Testis (tissue), 5 donors: ENCODE measurements at places on chromosomes 5 and 9. TPM values are rescaled to one million over a fixed set of nuclear protein-coding genes. Genes with fewer than 3 reads are reported as not detected.

MAP3K1 gene
- polyA plus RNA-seq, result 20.4 TPM

ANKRD18B gene
- polyA plus RNA-seq, result 6.3 TPM

F2RL1 gene
- 2.3 TPM for polyA plus RNA-seq

OBP2B gene
- 35.1 TPM for polyA plus RNA-seq

PPP6C gene
- polyA plus RNA-seq, result 57.5 TPM

PCDHA2 gene
- 0.57 TPM for polyA plus RNA-seq

ATP10B gene
- polyA plus RNA-seq, result 2.0 TPM

DNA sequence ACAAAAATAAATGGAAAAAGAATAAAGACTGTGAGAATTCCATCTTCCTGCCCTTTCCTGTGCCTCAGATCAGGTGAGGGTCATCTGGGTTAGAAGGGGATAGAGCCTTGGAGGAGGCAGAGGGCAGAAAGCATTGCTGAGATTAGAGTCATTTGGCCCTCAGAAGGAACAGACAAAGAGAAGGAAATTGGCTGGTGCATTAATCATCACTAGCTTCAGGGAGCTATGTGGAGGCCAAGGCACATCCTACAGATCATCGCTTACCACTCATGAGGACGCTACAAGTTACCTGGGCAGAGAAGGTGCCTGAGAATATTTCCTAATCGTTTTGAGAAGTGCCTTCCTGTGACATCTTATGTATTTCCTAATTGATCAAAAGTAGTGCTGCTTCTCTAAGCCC is 74.5 kb downstream of the C7 start:
- DNase-seq, result no peak

DNA sequence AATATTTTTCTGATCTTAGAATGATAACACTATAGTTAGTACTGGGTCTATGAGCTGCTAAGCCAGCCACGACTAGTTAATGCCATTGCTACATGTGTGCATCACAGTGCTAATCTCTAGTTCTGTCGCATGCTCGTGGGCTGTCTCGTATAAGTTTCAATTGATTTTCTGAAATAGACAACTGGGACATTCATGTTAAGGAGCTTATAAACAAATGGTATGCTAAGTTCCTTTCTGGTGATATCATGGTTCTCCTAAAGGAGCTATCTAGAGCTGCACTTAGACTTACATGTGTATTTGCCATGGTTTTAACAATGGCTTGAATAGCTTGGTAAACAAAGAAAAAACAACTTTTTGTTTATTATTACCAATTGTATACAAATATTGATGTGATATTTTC is 46.2 kb downstream of the F2RL2 start:
- no peak for DNase-seq

DNA sequence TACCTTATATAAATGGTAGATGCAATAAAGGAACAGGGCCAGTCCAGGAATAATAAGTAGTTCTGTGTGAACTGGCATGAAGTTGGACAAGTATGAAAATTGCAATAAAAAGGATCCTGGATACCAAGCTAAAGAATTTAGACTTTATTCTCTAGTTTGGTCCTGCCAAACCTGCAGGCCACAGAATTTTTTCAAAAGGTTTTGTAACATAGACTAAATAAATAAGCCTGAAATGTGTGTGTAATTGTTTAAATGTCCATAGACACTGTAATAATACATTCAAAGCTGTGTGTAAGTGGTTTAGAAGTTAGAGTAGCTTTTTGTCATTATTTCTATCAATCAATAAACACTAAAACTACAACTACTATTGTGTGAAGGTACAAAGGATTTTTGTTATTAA is 75.8 kb upstream of the PLPP1 start:
- no peak for DNase-seq

GRCh38 chr9:133707065-133707762 is 30.9 kb downstream of the SARDH start:
- DNase-seq, result no peak

- DNase-seq, result peak; percentile 52
Observed at GRCh38 chr9:19127871-19128500, 694 bp upstream of the PLIN2 start.

GRCh38 chr5:75051217-75051751 is 1.1 kb downstream of the GCNT4 start:
- DNase-seq, result no peak

DNA sequence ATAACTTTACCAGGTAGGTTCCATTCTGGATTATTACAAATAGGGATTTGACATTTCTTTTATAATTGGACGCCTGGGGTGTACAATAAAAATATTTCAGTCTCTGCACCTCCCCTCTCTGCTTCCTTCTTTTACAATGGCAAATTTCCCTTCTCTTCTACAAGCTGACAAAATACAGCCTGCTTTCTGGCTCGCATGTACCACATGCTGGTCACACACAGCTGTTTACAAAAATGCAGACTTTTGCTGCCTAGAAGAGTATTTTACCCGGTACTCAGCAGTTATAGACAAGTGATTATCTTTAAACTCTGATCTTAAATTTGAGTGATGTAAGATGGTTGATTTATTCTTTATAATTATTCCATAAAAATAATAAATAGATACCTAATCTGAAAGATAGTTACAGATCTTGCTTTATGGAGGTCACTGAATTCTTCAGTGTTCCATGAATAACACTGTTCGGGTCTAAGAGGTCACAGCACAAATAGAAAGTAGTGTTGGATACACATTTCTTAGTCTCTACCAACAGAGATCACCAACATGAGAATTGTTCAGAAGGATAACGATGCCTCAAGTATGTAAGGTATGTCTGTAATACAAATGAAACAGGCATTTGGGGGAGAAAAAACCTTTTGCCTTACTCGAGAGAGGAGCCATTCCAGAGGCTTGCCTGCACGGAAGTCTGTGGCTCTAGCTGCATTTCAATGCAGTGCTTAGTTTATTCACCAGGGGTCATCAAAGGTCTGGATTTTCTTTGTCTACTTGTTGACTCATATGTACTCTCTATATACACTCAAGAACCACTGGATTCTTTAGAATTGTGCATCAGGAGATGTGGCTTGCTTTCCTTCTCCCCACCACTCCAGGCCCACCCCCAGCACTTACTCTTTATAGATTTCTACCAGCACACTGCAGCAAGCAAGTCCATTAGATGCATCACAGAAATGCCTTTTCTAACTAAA is 206.6 kb upstream of the RFX3 start:
- peak; percentile 61 for DNase-seq

GRCh38 chr9:116549786-116550660 is 137.1 kb upstream of the TRIM32 start:
- no peak for DNase-seq

- no peak for DNase-seq
Observed at GRCh38 chr9:2704504-2704903, 12.8 kb upstream of the KCNV2 start.

DNA sequence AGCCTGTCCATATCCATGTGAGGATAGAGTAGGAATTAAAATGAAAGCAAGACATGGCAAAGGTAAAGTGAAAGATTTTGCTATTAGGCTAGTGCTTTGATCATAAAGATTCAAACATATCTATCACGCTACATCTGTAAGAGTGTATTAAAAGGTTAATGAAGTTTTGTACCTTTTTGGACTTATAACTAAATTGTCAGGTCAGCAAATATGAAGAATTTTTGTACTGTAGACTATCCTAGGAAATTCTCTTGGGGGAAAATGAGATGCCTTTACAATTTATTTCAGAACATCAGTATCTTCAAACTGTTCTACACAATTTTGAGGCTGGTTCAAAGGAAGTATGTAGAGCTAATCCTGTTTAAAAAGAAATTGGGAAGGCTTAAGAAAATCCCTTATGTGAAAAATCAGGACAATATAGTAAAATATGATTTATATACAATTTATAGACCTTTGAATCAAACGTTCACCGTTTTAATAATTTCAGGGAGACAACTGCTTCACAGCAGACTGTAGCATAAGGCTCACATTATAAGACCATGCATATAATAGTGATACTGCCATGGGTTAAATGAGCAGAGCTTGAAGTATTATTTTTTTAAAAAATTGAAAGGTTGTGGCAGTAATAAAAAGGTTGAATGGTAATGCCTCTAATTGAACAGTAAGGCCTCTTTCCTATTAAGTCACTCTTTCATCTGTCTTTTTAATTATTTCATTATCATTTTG is 639.5 kb upstream of the ARRDC3 start:
- no peak for DNase-seq

- DNase-seq, result peak; percentile 80
Observed at GRCh38 chr5:67493676-67494075, 297.1 kb upstream of the CD180 start.

DNA sequence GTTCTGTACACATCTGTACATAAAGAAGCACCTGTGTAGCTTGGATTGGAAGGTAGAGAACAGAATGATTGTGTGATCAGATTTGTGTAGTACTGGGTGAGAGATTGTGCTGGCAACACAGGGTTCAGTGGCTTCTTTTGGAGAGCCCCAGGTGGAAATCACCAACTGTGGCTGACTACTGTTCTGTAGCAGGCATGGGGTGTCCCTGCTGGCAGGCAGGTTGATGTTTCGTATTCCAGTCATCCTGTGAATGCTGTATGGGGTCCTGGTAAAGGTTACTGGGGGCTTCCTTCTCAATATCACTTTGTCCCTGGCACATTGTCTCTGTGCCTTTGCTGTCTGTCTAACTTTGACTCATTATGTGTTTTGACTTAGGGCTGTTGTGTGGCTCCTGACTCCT is 5.3 kb downstream of the ASPN start:
- DNase-seq, result no peak

GRCh38 chr5:32342656-32343055 is 29.9 kb upstream of the MTMR12 start:
- no peak for DNase-seq
